ENCODE measurements at places on chromosomes 6 and 20. TPM values are rescaled to one million over a fixed set of nuclear protein-coding genes. Genes with fewer than 3 reads are reported as not detected.
A peak's percentile ranks its signal among the peaks of the same experiment; 100 is the strongest.

The RAET1L gene
- not detected for total RNA-seq

GRCh38 chr20:9482180-9482579, 32.2 kb upstream of the LAMP5 start:
- H3K4me1 ChIP-seq: no peaks in the 10 kb centered on the region
- H3K27ac ChIP-seq: no peak overlapping the region
- H3K27me3 ChIP-seq: no peaks in the 10 kb centered on the region
- no peak for DNase-seq
- no peaks in the 10 kb centered on the region for H3K36me3 ChIP-seq

The AHCY gene
- total RNA-seq: 51.9 TPM

The MDFI gene
- 12.3 TPM for total RNA-seq

DNA sequence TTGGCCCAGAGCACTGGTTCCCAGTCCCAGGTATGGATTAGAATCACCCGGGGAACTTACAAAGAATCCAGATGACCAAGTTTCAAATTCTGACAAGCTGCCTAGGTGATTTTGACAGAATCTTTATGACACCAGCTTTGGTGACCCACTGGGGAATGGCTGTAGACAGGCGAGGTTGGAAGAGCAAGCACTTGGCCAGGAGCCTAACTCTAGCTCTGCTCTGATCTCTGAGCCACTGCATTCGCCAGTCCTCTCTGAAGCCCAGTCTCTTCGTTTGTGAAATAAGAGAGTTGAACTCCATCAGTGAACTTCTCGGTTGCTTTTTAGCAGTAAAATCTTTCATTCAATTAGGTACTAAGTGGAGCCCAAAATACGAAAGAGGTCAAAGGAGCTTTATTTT, 161.2 kb downstream of the VEGFA start:
- no peak overlapping the region for H3K4me3 ChIP-seq
- H3K4me1 ChIP-seq: no peaks in the 10 kb centered on the region
- H3K36me3 ChIP-seq: no peaks in the 10 kb centered on the region
- no peak overlapping the region for H3K27ac ChIP-seq
- H3K27me3 ChIP-seq: no peaks in the 10 kb centered on the region

The GMDS gene
- 11.8 TPM for total RNA-seq

The ZBP1 gene
- total RNA-seq: not detected

The CFAP206 gene
- 0.26 TPM for total RNA-seq

- H3K4me3 ChIP-seq: no peak overlapping the region
- no peak for DNase-seq
- no peaks in the 10 kb centered on the region for H3K27me3 ChIP-seq
- H3K36me3 ChIP-seq: no peaks in the 10 kb centered on the region
- no peak overlapping the region for H3K27ac ChIP-seq
These were observed 127.1 kb downstream of the HDGFL1 start for GRCh38 chr6:22696481-22696880.

DNA sequence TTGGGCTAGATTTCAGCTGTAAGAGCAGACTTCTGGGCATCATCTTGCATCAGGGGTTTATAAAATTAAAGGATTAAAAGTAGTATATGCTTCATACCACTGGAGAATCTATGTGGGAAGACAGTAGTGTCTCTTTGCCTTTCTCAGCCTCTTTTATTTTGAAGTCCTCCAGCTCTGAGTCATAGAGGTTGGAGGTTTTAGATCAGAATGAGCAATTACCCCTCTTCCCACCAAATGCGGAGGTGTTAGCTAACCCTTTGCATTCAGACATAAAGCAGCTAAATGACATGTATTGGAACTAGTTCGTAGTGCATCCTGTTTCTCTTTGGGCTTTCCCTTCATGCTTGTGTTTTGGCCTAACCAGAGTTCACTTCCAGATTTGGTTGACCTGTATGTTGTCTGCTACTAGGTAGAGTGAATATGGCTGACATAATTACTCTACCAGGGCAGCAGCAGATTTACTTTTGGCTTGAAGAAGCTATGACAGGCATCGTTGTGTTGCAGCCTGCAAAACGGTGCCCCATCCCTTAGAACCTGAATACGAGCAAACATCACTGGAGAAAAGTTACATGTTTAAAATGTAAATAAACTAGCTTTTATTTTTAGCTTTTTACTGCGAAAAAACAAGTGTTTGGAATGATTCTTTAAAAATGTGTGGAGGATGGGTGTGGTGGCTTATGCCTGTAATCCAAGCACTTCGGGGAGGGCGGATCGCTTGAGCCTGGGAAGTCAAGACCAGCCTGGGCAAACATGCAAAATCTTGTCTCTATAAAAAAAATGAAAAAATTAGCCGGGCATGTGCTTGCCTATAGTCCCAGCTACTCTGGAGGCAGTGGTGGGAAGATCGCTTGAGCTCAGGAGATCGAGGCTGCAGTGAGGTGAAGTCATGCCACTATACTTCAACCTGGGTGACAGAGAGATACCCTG, 82.2 kb downstream of the MYO6 start:
- H3K27me3 ChIP-seq: no peaks in the 10 kb centered on the region
- no peak overlapping the region for H3K4me3 ChIP-seq
- H3K4me1 ChIP-seq: no peaks in the 10 kb centered on the region

The EFCAB8 gene
- total RNA-seq: not detected

DNA sequence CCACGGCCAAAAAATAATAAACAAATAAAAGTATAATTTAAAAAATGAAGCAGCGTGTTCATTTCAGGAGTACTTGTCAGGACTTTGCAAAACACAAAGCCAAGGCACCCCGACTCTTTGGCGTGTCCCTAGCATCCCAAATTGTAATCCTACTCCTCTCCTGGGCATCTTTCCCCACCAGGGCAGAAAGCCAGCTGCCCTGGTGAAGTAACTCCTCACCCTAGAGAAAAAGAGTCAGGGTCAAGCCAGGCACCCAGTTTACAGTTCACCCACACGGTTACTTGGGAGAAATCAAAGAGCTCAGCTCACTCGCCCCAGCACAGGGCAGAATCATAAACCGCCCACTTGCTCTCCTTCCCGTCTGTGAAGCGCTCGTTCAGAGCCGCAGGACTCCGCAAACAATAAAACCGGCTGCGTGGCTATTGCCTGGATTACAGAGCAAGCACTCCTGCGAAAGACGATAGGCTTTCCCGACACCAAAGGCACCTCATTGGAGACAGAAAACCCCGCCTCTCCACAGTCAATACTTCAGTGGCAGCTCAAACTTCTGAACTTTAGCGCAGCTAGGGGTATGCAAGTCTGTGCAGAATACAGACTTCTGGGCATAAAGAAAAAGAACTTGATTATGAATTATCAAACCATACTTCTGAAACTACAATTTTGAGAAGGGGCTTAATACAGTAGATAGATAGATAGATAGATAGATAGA, 73.0 kb upstream of the NHSL1 start:
- H3K4me3 ChIP-seq: peak overlapping the region; percentile 44
- H3K27me3 ChIP-seq: no peaks in the 10 kb centered on the region
- H3K36me3 ChIP-seq: no peaks in the 10 kb centered on the region
- H3K27ac ChIP-seq: peak overlapping the region; percentile 60
- H3K4me1 ChIP-seq: no peaks in the 10 kb centered on the region

The CDSN gene
- total RNA-seq: not detected

The MAP7 gene
- total RNA-seq: 1.3 TPM

DNA sequence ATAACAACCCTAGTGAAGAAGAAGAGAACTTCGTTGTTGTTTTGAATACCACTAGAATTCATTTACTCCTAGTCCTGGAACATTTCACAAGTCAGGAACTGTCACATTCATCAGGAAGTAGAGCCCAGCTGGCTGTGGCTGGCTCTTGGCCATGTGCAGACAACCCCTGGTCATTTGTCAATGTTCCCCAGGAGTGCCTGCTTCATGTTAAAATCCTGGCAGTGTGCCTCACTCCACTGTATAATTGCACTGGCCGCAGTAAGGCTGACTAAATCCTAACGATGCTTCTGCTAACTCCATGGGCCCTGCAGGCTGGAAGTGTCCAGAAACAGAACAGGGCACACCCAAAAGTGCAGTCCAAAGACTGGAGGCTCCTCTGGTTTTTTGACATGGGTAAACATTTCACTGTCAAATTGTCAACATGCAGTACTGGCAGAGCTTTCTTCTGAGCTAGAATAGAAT, 41.5 kb upstream of the ADGRF1 start:
- no peaks in the 10 kb centered on the region for H3K36me3 ChIP-seq
- no peaks in the 10 kb centered on the region for H3K27me3 ChIP-seq
- peak overlapping the region; percentile 60 for H3K27ac ChIP-seq
- H3K4me3 ChIP-seq: no peak overlapping the region
- peaks cover 18% of the 10 kb centered on the region for H3K4me1 ChIP-seq
- DNase-seq: peak; percentile 95

The SLC4A11 gene
- total RNA-seq: not detected

- H3K27me3 ChIP-seq: no peaks in the 10 kb centered on the region
- no peak for DNase-seq
- no peaks in the 10 kb centered on the region for H3K4me1 ChIP-seq
These were observed 53.5 kb upstream of the DEK start for GRCh38 chr6:18317850-18318249.

The TCP11 gene
- not detected for total RNA-seq

DNA sequence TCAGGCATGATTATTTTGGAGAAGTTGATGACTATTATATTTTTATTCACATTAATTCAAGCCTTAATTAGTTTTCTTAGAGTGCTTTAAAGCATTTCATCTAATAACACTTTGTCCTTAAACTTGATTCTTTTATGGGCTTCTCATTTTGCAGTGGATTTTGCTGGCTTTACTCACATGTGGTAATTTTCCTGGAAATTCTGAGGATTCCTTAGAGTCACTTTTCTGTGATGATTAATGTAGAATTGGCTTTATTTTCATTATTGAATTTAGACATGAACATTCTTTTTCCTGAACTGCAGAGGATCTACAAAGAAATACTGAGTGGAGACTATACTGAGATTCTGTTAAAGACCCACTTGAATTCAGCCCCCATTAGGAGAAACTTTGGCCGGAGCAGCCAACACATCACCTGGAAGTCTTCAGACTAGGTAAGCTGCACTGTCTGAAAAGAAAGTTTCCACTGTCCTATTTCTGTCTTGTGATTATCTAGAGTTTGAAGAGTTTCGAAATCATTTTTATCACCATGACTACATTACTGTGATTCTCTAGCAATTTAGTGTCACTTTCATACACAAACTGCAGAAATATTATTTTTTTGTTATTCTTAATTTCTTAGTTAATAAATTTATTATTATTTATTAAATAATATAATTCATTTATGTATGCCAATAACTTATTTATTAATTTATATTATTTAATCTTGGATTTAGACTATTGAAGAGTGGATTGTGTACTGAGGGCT, 1.9 kb downstream of the RFPL4B start:
- no peaks in the 10 kb centered on the region for H3K27me3 ChIP-seq
- H3K27ac ChIP-seq: no peak overlapping the region
- DNase-seq: no peak
- H3K4me1 ChIP-seq: no peaks in the 10 kb centered on the region
- H3K4me3 ChIP-seq: no peak overlapping the region

DNA sequence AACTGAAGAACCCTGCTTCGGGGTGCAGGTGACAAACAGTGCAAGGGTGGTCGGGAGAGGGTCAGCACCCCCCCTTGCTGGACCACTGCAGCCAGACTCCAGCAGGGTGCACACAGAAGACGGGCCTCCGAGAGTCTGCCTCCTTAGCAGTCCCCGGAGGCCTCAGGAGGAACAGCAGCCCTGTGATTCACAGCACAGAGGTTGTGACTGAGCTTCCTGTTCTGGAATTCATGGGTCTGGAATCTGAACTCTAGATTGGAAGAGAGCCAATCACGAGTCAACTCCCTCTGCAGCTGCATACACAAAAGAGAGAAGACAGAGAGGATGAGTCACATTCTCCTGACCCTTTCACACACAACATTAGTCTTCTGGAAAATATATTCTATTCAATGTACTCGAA, 249.0 kb upstream of the OPRM1 start:
- H3K36me3 ChIP-seq: no peaks in the 10 kb centered on the region
- DNase-seq: no peak
- H3K27me3 ChIP-seq: no peaks in the 10 kb centered on the region
- no peak overlapping the region for H3K27ac ChIP-seq

DNA sequence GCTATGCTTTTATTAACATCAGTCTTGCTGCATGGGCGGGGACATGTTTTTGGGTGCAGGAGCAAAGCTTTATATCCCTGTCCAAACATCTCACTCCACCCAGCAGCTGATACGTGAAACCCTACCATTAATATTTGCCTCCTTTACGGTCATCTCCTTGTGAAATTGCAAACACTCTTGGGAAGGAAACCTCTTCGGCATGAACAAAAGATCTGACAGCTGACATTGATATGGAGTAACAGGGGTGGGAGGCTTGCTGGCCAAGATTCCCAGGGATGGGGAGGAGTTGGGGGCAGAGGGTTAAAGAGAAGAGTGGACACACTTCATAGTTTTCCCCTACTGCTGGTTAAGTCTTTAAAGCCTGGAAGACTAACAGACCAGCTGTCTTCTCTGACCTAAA, 22.2 kb upstream of the VEGFA start:
- H3K27ac ChIP-seq: no peak overlapping the region
- no peaks in the 10 kb centered on the region for H3K36me3 ChIP-seq
- H3K4me1 ChIP-seq: no peaks in the 10 kb centered on the region
- no peak overlapping the region for H3K4me3 ChIP-seq
- DNase-seq: no peak

GRCh38 chr6:151070631-151071051, 169.1 kb upstream of the AKAP12 start:
- peak overlapping the region; percentile 74 for H3K27ac ChIP-seq
- no peak overlapping the region for H3K4me3 ChIP-seq
- H3K36me3 ChIP-seq: no peaks in the 10 kb centered on the region
- peaks cover 34% of the 10 kb centered on the region for H3K4me1 ChIP-seq
- no peaks in the 10 kb centered on the region for H3K27me3 ChIP-seq

GRCh38 chr20:43565758-43566104, 6.9 kb downstream of the SGK2 start:
- no peaks in the 10 kb centered on the region for H3K4me1 ChIP-seq
- H3K27ac ChIP-seq: no peak overlapping the region
- H3K4me3 ChIP-seq: no peak overlapping the region
